ENCODE measurements at places on chromosomes 3 and 15.

DNA sequence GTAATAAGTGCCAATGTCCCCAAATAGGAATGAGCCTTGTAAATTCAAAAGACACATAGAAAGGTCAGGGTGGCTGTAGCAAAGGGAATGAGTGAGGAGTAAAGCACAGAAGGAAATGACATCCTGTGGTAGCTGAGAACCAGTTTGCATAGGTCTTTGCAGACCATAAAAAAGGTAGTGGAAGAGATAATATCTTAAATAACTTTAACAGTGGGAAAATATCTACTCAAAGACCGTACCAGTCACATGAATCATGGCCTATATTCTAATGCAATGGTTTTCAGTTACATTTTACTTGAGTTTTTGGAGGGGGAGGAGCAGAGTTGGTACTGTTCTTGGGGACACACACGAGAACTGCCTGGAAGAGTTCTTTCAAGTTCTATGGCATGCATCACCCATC is 297.3 kb upstream of the ADAMTS9 start:
- DNase-seq, result no peak

GRCh38 chr3:40576396-40576795 is 51.6 kb downstream of the ZNF621 start:
- DNase-seq, result no peak

- no peak for DNase-seq
These were observed 260.2 kb downstream of the CGGBP1 start for GRCh38 chr3:87798567-87798947.

DNA sequence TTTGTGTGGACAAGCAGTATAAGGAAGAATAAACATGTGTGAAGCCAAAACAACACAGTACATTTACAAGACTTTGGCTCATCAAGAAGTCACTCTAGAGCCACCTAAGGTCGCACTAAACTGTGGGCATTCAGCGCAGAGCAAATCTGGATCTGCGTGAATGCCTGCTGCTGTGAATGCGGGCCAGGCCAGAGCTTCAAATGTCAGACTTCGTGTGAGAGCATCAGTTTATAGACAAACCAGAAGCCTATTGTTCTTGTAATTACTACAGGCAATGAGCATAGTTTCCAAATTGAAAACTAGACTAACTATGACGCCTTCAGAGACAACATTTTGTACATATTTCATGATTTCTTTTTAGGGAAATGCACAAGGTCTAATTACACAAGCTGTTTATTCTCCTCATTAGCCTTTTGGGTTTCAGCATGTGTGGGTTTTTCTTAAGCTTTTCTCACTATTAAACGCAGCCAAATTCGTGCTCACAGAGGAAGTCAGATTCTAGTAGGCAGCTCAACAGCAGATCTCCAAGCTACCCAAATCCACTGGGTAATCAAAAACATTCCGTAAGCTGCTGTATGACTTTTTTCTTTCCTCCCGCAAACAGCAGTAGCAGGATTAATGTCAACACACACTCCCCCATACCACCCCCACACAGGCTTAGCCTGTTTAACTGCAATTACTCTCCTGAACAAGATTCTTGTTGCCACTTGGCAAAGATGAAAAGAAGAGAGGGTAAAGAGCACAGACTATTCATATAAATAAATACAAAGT is 84.5 kb upstream of the SETMAR start:
- DNase-seq, result no peak

GRCh38 chr15:59801649-59802048 is 112.5 kb upstream of the BNIP2 start:
- no peak for DNase-seq
